ENCODE measurements at places on chromosomes 16 and 17. TPM values are rescaled to one million over a fixed set of nuclear protein-coding genes. Genes with fewer than 3 reads are reported as not detected.

Gene SLC6A4
- 1.8 TPM for total RNA-seq

Gene GRB7
- total RNA-seq = 74.3 TPM

DNA sequence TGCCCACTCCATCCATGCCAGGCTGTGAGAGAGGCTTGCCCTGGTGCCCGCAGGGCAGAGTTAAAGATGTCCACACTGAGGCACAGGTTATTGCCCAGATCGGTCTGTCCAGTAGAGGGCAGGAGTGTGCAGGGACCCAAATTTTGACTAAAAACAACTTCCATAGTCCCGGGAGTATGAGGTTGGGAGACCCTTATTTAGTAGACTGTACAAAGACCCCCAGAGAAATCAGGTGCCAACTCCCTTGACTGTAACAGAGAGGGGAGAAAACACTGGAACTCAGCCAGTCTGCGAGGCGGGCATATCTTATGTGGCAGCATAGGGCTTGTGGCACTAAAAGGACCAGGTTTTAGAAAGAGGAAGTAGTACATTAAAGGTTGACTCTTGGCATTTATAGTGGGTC lies 43.4 kb downstream of the HNF1B start:
- H3K4me3 ChIP-seq = no peak overlapping the region
- H3K36me3 ChIP-seq = peaks cover 88% of the 10 kb centered on the region

GRCh38 chr16:48536614-48537200 lies 73.3 kb downstream of the N4BP1 start:
- H3K4me1 ChIP-seq = no peaks in the 10 kb centered on the region

Data from endodermal cell (in vitro differentiated cells).